Activated CD8-positive, alpha-beta memory T cell treated with anti-CD3 and anti-CD28 coated beads, Interleukin-2, amount 10 ng/mL, durations not matched to agents 7 days and 5 days (primary cell): ENCODE measurements at places on chromosomes 3 and 15. TPM values are rescaled to one million over a fixed set of nuclear protein-coding genes. Genes with fewer than 3 reads are reported as not detected.

The ABTB1 gene
- total RNA-seq = 16.0 TPM

DNA sequence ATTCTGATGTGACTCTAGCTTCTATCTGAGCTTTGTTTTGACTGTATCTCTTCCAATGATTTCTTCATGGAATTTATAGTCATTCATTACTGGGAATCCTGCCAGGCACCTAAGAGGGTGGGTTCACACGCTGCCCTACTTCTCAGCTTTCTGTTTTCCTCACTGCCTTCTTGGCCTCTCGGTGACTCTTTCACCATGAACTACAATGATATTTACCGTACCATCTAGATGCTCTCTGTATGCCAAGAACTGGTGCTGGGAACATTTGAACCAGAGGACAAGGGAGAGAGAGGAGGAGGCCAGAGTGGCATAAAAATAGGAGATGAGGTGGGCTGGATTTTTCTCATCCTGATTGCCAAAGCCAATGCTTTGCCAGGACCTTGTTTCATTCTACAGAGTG lies 280.0 kb upstream of the P2RY1 start:
- no peak for DNase-seq

- DNase-seq = no peak
Observed at GRCh38 chr3:18544146-18544545, 119.0 kb upstream of the SATB1 start.

- DNase-seq = no peak
Observed at GRCh38 chr3:82942041-82942440, 1180.6 kb upstream of the GBE1 start.
